ENCODE measurements at places on chromosomes 3 and 15.
A peak's percentile ranks its signal among the peaks of the same experiment; 100 is the strongest.

- no peak for DNase-seq
These were observed 219.6 kb downstream of the C3orf38 start for GRCh38 chr3:88369337-88369736.

DNA sequence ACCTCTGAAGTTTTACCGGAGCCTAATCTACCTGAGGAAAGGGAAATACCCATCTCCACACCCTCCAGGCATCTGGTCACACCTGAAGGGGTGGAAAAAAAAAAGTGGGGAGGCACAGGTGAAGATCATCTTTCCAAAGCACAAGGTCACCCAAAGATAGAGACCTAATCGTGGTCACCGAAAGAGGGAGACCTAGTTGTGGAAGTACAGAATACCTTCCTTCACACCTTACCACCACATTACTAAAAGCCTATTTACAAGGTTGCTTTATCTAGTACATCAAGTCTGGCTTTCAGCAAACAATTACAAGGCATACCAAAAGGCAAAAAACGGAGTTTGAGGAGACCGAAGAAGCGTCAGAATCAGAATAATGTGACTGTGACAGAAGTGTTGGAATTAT, 110.0 kb upstream of the ARPP21 start:
- DNase-seq = no peak

DNA sequence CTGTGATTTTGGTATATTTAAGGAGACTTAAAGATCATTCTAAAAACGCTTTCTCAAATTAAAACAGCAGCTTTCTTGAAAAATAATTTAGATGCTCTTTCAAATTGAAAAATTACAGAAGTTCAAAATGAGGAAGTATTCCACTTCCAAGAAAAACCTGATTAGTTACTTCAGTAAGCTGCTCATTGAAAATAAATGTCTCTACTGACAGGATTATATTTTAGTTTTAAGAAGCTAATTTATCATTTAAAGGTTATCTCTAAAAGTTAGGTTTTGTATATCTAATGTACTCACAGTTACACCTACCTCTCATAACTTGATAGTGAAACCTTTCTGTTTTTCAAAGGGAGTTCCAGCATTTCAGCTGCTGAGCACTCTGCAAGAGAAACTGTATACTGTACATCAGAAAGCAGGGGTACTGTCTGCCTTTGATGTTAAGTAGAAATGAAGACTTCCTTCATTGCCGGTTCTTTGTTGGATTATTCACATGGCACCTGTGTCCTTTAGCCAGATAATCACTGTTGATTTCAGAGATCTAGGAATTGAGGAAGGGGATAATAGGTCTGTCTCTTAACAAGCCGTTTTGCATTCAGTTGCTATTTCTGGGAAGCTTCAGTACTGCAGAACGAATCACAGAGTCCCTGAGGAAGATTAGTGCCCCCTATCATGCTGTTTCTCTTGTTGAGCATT, 161.6 kb downstream of the TCF12 start:
- no peak for DNase-seq

DNA sequence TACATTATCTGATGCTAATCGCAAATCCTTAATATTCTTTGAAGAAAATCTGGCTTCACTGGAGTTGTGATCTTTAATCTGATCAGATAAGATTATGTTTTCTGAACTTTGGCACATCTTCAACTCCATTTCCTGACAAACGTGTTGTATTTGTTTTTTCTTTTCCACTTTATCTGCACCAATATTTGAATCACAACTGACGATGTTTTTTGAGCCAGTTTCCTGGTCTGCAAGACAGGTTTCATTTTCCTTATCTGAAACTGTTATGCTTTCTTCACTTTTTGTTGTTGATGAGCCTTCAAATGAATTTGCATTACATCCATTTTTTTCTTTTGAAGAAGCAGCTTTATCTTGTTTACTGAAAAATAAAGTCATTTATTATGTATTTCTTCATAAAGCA, 101.5 kb downstream of the ZNF280D start:
- DNase-seq = no peak

DNA sequence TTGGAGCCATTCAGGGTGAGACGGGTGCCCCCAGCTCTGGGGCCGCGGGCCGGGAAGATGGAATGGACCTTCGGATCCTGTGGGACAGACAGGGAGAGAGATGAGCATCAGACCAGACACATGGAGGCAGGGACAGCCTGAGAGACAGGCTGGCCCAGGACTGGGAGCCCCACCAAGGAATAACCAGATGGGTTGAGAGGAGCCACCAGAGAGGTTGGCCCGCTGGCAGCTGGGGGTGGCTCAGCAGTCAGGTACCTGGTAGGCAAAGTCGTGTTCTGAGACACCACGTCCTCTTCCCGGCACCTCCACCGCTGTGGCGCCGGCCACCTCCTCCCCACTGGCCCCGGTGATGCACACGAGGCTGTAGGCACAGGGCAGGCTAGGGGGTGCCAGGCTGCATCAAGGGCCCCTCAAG, 13.8 kb downstream of the PLXNB1 start:
- no peak for DNase-seq

GRCh38 chr15:45319472-45320214, 58.7 kb downstream of the GATM start:
- DNase-seq = no peak

DNA sequence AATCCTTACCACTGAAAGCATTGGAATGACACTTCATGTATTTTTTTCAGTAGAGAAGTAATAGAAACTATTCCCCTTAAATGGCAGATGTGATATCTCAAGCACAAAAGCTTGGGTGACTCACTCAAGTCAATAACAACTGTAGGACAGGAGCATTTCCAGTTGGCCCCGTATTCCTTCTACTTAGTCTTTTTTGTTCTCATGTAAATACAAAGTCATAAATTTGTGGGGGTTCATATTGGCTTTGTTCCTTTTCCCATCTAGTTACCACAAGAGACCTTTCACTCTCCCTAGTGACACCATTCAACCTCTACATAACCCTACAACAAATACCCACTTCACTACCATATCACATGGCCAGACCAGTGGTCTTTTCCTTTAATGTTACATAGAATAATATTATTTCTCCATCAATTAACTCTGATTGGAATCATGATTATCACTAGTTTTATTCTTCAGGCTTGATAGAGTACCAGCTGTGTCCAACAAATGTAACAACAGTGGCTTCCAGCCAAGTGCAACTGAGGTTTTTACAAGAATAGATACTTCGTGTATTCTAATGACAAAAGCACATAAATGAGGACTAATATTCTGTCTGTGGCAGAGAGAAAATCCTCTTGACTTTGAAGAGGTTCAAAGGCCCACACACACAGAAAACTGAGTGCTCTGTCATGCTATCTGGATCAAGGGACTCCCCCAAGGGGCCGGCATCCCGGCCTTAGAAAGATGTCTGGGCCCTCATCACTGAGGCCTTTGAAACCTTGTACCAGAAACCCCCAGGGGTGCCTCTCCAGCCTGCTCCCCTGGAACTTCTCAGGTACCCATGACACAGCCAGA, 94.0 kb upstream of the THBS1 start:
- peak; percentile 64 for DNase-seq

Data from LHCN-M2 (cell line).